Renal cortical epithelial cell (primary cell): ENCODE measurements at places on chromosomes 2 and 18. TPM values are rescaled to one million over a fixed set of nuclear protein-coding genes. Genes with fewer than 3 reads are reported as not detected.

DNA sequence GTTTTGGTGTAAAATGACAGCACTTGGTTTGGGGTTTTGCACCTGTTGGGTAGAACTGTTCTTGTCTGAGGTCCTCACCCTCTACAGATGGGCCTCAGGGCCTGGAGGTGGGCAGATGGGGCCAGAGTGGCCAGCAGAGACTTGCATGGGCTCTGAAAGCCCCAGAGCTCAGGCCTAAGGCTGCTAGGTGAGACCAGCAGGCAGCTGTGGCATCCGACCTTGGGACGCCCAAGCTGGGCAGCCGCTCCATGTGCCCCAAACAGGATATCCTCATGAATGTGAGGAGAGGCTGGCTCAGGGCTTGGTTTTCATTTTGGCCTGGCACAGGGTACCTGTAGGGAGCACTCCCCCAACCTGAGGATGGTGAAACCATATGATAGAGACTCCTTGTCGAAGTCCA lies 38.3 kb downstream of the GBX2 start:
- no peak for DNase-seq

GRCh38 chr18:35491700-35492077 lies 6.1 kb downstream of the INO80C start:
- no peak for DNase-seq

GRCh38 chr2:109450574-109451273 lies 163.0 kb downstream of the SEPTIN10 start:
- DNase-seq = no peak

Gene PELI1
- 23.4 and 39.5 TPM in 2 replicates for total RNA-seq

GRCh38 chr2:157193461-157193860 lies 64.0 kb upstream of the GALNT5 start:
- DNase-seq = no peak

DNA sequence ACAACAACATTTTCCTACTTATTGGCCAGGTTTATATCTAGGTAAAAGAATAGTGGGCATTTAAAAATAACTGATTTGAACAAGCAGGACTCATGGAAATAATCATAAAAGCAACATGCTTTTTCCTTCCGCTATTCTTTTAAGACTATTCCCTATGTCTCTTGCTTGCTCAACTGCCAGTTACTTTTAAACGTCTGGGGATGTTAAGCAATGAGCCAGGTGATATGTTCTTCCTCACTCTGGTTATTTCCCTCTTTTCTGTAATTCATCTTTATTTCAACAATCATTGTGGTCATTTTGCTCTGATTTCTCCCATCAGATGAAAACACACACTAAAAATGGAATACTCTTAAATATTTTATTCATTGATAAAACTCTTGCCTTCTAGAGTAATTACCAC lies 33.4 kb upstream of the SLC8A1 start:
- DNase-seq = no peak

GRCh38 chr2:83022631-83023210 lies 1436.4 kb downstream of the SUCLG1 start:
- peak; percentile 27 for DNase-seq

Gene ITGB6
- total RNA-seq = 259 and 383 TPM in 2 replicates

Gene AGPS
- 81.1 and 95.4 TPM in 2 replicates for total RNA-seq

- peak; percentile 94 for DNase-seq
These were observed 93.9 kb upstream of the LGALSL start for GRCh38 chr2:64359892-64360657.

- DNase-seq = no peak
These were observed 108.9 kb downstream of the CD226 start for GRCh38 chr18:69838620-69839411.

Gene NEMP2
- 7.9 and 15.8 TPM in 2 replicates for total RNA-seq

Gene ALMS1
- total RNA-seq = 11.1 and 31.0 TPM in 2 replicates

DNA sequence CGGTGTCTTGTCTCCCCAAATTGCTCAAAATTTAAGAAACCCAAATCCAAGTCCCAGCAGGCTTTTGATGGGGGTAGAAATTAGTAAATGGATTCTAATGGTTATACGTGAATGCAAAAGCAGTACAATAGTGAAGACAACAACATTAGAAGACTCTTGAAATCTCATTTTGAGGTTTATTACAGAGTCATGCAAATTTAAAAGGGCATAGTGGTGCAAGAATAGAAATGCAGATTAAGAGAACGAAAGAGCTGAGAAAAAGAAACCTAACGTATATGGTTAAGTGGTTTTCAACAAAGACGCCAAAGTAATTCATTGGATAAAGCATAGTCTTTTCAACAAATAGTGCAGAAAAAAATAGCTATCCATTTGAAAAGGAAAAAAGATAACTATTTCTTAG lies 33.2 kb upstream of the CXXC1 start:
- no peak for DNase-seq

- DNase-seq = peak; percentile 66
These were observed 72.3 kb downstream of the FMNL2 start for GRCh38 chr2:152407204-152407721.

Gene IL1R2
- total RNA-seq = 0.89 and 23.4 TPM in 2 replicates

DNA sequence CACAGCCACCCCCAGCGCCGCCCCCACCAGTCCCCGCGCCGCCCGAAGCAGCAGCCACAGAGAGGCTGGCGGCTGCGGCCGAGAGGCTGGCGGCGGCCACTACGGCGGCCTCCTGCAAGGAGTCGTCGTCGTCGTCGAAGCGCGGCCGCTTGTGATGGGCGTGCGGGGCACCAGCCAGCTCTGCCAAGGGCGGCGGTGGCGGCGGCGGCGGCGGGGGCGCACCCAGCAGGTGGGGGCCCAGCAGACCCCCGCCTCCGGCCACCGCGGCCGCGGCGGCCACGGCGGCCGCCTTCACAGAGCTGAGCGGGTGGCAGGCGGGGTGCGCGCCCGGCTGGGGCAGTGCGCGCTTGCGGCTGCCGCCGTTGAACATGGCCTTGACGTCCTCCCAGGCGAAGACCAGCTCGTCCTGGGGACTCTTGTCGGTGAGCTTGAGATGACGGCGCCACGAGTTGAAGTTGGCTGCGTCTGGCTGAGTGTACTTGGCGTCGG lies 3.3 kb downstream of the SKOR2 start:
- no peak for DNase-seq
